ENCODE measurements at places on chromosomes 6 and 20.
A peak's percentile ranks its signal among the peaks of the same experiment; 100 is the strongest.

GRCh38 chr20:41443691-41444090 lies 77.1 kb upstream of the EMILIN3 start:
- DNase-seq, result no peak

- no peak for DNase-seq
Observed at GRCh38 chr6:135449246-135449645, 48.3 kb downstream of the AHI1 start.

DNA sequence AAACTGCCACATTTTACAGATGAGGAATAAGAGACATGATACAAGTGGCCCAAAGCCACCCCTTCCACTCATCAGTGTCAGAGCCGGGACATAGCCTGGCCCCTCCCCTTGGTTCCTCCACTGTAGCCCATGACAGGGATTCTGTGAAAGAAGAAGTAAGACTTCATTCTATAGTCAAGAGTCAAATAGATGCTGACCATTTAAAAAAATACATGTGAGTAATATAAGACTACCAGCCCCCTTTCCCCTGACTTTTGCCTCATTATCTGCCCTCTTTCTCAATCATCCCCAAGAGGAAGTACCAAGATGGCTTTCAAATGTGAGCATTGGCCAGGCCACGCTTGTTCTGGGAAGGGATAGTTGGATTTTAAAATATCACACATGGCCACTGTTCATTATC lies 57.8 kb upstream of the TAB2 start:
- DNase-seq, result no peak

- no peak for DNase-seq
Observed at GRCh38 chr6:16397623-16398022, 159.2 kb downstream of the GMPR start.

DNA sequence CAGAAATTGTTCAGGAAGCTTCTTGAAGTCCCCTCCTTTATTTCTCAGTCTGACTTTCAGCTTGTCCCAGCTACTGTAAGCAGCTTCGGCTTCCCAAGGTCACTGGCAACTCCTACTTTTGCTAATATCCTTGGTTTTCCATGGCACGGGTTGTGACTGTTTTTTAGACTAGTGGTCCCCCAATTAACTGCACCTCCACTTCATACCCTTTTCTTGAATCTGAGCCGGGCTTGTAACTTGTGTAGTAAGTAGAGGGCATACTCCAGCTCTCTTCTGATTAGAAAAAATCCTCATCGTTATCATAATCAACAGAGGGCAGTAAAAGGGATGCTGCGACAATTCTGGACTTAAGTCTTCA lies 162.3 kb upstream of the TNFAIP3 start:
- DNase-seq, result no peak

DNA sequence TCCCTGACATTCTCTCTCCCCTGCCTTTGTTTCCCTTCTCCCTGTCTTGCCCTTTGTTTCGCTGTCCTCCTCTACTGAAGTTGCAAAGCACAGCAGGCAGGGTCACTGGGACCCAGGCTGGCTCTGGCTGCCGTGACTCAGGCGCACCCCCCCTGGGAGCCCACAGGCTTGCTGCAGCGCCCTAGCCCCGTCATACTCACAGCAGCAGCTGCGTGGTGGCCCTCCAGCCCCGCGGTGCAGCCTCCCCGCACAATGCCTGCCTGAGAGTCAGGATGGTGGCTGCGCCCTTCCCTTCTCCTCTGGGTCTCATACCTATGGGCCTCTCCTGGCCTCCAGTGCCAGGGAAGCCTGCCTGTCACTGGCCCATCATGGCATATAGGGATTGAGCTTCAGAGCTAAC lies 41.7 kb downstream of the TXNDC5 start:
- DNase-seq, result no peak

GRCh38 chr6:143163621-143164020 lies 102.9 kb downstream of the AIG1 start:
- DNase-seq, result no peak

- DNase-seq, result no peak
Observed at GRCh38 chr6:1952740-1953360, 292.6 kb downstream of the GMDS start.

- no peak for DNase-seq
Observed at GRCh38 chr6:69795469-69796072, 1.2 kb downstream of the LMBRD1 start.

DNA sequence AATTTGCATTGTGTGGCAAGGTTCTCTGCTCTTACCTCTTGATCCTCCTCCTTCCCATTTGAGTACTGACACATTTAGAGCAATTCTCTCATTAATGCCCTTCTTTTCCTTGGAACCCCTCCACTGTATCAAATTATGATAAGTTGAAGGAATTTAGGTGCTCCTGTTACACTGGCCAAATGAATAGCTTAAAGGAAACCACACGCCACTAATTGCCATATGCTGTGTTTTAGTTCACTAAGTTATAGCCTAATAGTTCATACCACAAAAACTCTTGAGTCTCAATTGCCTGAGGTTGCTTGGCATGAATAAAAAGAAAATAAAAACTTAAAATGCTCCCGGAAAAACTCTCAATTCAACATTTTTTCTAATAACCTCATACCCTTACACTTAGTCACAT lies 1239.3 kb downstream of the EPHA7 start:
- no peak for DNase-seq

GRCh38 chr6:94344866-94345265 lies 925.5 kb upstream of the EPHA7 start:
- DNase-seq, result no peak

GRCh38 chr6:155260686-155261085 lies 3.1 kb upstream of the CLDN20 start:
- no peak for DNase-seq

DNA sequence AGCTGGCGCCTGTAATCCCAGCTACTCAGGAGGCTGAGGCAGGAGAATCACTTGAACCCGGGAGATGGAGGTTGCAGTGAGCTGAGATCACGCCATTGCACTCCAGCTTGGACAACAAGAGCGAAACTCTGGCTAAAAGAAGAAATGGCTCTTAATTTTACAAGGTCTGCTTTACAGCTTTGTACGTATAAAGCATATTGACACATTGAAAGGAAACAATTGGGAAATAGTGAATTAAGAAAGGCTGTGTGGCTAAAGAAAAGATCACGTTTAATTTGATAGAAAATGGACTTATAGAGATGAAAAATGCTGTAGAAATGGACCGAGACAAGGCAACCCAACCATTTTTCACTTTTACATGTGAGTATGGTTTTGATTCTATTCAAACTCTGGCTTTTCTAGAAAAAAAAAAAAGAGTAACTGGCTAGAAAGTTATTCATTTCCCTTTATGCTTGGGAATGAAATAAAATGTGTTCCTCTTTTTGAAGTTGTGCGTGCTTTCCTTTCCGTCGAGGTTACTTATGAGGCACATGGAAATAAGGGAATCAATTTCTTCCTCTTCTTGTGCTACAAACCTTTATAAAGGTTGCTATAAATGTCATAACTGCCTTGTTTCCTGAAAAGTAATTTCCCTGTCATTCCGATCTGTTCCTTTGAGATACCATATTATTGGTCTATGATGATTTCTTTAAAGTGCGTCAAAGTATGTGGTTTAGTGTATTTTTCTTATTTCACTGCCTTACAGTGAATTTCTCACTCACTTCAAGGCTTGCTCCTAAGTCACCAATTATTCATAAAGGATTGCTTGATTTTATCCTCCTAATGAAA lies 29.4 kb downstream of the PFDN4 start:
- no peak for DNase-seq

- DNase-seq, result no peak
Observed at GRCh38 chr6:136677822-136678221, 114.5 kb downstream of the MAP3K5 start.

GRCh38 chr6:89952686-89953085 lies 58.4 kb downstream of the GJA10 start:
- peak; percentile 28 for DNase-seq

GRCh38 chr20:40578961-40579360 lies 110.1 kb downstream of the MAFB start:
- no peak for DNase-seq

GRCh38 chr6:2257363-2257762 lies 12.0 kb upstream of the GMDS start:
- no peak for DNase-seq

DNA sequence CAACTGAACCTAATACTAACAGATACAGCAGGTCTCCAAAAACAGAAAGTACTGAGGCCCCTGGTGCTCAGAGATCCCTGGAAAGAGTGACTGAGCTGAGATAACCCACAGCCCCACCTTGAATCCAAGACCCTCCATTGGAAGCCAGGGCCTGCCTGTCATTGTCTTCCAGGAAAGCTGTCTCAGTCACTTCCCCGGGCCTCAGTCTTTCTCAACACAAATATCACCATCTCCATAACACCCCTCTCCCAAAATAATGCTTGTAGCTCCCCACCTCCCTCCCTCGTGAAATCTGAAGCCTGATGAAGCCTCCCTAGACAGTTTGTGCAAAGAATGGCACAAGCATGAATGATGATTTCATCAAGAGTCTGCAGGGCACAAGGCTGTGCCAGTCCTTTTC lies 138.2 kb upstream of the LRFN2 start:
- no peak for DNase-seq

GRCh38 chr20:50504231-50504823 lies 5.9 kb upstream of the PTPN1 start:
- DNase-seq, result no peak

DNA sequence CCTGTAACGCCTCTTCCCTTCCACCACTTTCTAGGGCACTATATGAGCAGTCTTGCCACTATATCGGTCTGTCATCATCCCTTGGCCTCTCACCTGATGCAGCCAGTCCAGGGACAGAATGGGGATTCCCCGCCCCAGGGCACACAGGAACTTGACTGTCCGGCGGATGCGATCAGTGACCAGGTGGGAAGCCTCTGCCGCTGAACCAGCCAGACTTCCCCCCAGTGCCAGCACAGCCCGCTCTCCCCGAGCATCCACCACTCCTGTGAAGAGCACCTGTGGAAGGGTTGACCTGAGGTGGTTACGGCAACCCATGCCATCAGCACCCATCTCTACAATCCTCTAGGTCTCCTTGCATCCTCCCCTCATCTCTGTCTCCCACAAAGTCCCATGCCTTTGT lies 12.2 kb upstream of the NRM start:
- DNase-seq, result no peak

DNA sequence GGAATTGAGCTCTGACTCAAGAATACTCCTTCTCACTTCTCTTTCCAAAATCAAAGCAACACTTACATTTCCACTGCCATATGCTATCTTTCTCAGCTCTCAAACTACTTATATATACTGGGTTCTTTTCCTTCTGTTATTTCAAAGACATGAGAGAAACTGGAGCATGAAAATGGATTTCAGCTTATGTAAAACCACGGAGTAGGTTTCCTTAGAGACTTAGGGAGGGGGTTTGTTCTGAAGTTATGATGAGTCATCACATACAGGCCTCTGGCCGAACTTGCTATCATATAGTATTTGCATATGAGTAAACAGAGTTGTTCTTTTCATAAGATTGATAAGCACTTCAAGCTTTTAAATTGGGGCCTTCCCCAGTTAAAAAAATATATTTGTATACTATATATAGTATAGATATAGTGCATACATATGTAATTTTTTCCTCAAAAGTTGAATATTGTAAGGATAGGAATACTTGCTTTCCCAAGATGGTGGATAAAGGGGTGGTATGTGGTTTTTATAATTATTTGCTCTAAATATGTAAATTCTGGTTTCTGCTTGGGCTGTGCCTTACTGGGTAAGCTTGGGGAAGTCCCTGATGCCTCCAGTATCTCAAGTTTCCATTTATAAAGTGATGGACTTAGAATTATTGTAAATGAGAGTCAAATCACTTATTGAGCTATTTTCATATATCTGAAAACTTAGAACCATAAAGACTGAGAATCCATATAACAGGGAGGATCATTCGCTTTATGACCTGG lies 273.9 kb downstream of the RFPL4B start:
- DNase-seq, result no peak

- no peak for DNase-seq
Observed at GRCh38 chr20:17856024-17856564, 112.5 kb downstream of the SNX5 start.

- DNase-seq, result no peak
Observed at GRCh38 chr6:53912661-53913060, 117.9 kb downstream of the LRRC1 start.

- DNase-seq, result no peak
Observed at GRCh38 chr6:153984811-153985210, 54.2 kb upstream of the OPRM1 start.

- no peak for DNase-seq
Observed at GRCh38 chr6:51827580-51827979, 259.8 kb downstream of the PKHD1 start.

GRCh38 chr6:154874773-154875592 lies 120.1 kb upstream of the TIAM2 start:
- DNase-seq, result no peak

- DNase-seq, result no peak
Observed at GRCh38 chr20:62477669-62478455, 2.1 kb upstream of the GATA5 start.

DNA sequence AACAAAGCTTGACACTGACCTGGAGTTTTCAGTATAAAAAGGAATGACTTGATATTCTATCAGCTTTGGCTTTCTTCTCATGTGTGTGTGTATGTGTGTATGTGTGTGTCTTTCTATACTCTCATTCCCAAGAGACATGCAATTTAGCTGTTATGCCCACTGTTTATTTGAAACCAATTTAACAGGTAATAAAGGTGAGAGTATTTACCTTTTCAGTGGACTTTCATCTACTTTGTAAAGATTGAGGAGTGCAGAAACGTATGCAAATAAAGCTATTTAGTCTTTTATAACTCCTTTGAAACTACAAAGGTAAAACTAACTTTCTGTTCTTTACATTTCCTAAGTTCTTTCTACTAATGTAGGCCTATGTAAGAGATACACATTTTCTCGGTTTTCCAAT lies 103.5 kb upstream of the HS3ST5 start:
- DNase-seq, result no peak

DNA sequence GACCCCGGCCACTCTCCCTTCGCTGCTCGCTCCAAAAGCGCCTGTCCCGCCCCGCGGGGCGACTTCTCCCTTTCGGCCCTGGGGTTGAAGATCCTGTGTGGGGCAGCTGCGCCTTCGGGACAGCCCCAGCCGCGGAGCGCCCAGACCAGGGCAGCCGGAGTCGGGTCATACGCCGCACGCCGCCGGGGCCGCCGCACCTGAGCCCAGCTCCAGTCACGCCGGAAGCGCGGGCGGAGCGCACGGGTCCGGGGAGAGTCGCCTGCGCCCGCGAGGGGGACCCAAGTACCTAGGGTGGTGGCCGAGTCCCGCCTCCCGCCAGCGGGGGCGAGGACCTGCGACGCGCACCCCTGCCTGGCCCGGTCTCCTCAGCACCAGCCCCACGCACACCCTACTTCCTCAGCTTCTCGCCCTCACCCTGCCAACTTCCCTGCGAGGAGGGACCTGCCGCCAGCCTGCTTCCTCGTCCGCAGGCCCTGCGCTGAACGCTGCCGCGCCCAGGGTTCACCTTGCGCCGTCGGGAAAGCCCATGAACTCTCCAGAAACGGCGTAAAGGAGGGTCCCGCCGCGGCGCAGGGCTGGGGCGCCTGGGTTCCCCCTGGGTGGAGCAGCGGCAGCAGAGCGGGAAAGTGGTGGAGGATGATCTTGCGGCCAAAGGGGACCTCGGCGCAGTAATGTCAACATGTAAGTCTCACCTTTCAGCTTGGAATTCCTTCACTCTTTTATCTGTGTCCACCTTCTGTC lies at the start of gene ADGRG6:
TSS of gene ADGRG6 (plus strand) at position 357 of the 741 bp plus-strand sequence. CDS start at position 680, 323 bp downstream.
- peak; percentile 51 for DNase-seq
